ENCODE measurements at places on chromosomes 12 and 14. TPM values are rescaled to one million over a fixed set of nuclear protein-coding genes. Genes with fewer than 3 reads are reported as not detected.
A peak's percentile ranks its signal among the peaks of the same experiment; 100 is the strongest.

DNA sequence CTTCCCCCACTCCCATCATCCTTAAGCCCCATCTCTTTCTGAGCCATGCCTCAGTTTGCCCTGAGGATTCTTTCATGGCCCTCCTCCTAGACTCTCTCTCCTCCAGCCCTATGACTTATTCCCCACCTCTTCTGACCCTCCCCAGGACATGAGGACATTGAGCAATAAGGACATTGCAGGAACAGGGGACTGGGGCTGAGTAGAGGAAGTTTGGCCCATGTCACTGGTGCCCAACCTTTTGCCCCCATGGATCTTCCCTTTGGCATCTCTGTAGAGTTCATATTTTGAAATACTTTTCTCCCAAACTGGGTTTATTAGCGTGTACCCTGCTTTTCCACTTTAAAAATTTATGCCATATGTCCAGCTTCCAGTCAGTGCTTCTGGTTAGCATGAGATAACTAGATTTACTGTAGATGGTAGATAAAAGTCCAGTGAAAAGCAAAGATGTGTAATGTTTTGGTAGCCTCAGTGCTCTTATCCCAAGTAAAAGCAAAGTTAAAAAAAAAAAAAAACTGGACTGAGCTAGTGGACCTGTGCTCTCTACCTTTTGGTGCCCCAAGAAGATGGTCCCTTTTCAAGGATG, 6.1 kb upstream of the LRP1-AS start:
- ATAC-seq: no peak

TSPAN8 gene
- not detected for total RNA-seq

DNA sequence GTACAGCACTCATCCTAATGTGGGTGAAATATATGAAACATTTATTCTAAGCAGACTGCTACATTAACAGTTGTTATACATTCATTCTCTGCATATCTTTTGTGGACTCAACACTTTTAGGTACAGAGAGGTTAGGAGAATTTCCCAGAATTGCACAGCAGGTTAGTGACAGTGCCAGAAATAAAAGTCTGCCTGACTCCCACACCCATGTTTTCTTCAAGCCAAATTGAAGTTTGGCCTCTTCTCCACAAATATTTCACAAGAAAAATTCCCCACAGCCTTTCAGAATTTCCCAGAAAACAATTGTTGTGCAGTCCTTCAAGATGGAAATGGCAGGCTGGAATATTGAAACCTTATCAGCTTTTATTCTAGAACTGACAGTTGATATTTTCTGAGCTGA, 464.8 kb downstream of the RAD51B start:
- ATAC-seq: no peak

GRCh38 chr12:110379197-110379596, 24.3 kb downstream of the ANAPC7 start:
- no peak for ATAC-seq

TC2N gene
- total RNA-seq: 81.2 TPM

DNA sequence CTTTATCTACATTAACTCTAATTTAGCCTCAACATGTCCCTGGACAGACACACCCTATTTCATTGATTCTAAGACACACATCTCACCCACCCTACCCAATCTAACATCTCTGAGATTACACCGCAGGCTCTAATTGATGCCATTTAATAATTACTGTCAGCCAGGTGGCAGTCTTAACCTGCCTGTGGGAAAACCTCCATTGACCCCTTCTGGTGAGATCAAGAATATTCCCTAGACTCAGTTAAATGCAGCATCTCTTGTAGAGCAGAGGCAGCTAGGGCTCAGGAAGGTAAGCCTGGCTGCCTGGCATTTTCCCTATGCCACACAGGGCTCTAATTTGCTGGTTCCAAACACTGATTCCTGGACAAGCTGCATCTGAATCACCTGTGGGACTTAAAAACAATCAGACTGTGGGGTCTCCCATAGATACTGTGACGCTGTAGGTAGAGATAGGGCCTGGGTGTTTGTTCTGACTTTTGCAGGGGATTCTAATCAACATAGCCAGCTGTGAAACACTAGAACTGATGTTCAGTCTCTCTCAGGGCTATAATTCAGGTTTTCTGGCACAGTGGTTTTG, 14.3 kb downstream of the MCRS1 start:
- peak; percentile 31 for ATAC-seq

GRCh38 chr14:94769391-94770250, at the start of gene GSC:
Gene GSC, minus strand, starts transcription at chr14:94770113. Its CDS starts 98 bp downstream, at chr14:94770015.
- ATAC-seq: peak; percentile 31

DNA sequence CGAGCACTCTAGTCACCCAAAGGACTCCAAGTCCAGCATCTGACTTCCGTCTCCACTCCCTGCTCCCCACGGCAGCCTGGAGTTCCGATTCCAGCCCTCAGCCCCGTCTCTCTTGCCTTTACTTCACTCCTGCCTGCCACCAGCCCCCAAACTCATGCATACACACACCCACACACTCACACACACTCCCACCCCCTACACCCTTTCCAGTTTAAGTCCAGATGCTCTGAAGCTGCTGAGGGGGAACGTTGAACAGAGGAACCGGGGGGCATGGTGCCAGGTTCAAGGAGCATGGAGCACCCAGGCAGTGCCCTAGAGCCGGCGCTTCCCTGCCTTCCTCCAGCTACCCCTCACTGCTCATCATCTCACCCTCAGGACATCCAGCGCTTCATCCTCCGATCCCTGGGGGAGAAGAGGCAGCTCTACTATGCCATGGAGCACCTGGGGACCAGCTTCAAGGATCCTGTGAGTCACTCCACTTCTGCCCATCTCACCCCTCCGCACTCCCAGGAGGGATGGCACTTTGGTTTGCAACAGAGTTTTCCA, 3.3 kb downstream of the P3H3 start:
- ATAC-seq: no peak

DNA sequence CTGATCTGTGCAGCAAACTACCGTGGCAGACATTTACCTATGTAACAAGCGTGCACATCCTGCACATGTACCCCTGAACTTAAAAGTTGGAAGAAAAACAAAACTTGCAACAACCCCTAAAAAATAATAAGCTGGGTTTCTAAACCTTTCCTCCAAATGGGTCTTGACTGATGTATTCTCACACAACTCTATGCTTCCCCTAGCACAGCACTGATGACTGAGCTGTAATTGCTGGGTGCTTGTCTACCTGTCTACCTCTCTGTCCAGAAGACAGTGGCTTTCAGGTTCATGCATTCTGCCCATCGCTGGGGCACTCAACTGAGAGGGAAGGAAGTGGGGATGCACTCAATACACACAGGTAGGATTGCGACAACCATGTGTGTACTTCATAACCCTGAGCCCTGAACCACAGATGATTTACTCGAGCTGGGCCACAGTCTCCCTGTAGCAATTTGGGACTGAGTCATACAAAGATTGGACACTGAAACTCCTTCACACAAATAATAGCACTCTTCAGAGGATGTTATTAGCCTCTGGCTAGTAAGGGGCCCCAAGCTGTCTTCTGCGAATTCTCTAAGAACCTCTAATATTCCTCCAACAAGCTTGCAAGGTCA, 44.8 kb upstream of the TMPO start:
- ATAC-seq: no peak

MSI1 gene
- not detected for total RNA-seq

KLRK1 gene
- 0.24 TPM for total RNA-seq

SLCO1B1 gene
- total RNA-seq: not detected

ABCC9 gene
- not detected for total RNA-seq

DNA sequence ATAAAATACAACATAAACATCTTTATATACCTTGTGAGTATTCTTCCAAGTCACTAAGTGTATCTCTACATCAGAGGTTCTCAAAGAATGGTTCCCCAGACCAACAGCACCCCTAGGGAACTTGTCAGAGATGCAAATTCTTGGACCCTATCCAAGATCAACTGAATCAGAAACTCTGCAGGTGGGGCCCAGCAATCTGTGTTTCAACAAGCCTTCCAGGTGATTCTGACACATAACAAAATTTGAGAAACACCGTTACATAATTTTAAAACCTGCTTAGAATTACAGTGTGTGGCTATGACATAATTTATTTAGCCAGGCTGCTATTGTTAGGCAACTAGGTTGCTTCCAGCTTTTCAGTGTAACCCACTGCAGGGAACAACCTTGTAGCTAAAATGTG, 49.8 kb downstream of the NTN4 start:
- ATAC-seq: no peak

GRCh38 chr12:22798116-22798515, 173.1 kb downstream of the ETNK1 start:
- no peak for ATAC-seq

- ATAC-seq: no peak
Observed at GRCh38 chr14:99244941-99245563, 26.9 kb downstream of the BCL11B start.

- no peak for ATAC-seq
Observed at GRCh38 chr14:60720962-60721325, 3.2 kb downstream of the SIX4 start.

GLIPR1L1 gene
- not detected for total RNA-seq

DNA sequence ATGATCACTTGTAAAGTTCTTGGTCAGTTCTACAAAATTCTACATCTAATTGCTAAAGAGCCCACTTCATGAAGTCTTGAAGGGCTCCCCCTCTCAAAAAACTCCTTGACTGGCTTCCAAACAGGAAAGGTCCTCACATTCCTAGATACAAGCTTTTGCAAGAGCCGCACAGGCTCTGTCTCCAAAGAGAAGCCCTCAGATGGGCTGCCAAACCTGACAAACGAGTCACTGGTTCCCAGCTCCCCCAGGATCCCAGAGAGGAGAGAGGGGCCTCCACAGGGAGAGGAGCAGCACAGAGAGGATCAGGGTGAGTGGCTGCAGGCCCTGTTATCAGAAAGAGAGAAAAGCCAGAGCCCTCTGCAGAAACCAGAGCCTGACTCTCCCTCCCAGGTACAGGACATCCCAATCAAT, 5.8 kb downstream of the NID2 start:
- no peak for ATAC-seq

GRCh38 chr12:17456486-17456885, 633.5 kb downstream of the RERGL start:
- no peak for ATAC-seq

DNA sequence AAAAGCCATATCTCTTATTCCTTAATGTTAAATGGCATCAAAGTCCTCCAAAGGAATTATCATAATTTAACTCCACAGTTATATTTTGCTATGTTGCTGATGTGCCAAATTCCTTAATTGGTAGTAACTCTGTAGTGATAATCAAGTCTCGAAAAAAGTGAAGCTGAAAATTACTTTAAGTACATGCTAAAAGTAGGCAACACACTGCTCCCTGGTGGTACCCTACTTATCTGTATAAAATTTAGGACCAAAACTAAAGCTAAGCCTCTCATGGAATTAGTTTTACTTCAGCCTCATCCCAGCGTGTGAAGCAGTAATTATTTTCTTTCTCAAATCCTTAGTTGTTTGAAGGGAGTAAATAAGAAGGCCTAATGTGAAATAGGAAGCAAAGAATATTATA, 132.8 kb downstream of the TTLL5 start:
- ATAC-seq: no peak

DNA sequence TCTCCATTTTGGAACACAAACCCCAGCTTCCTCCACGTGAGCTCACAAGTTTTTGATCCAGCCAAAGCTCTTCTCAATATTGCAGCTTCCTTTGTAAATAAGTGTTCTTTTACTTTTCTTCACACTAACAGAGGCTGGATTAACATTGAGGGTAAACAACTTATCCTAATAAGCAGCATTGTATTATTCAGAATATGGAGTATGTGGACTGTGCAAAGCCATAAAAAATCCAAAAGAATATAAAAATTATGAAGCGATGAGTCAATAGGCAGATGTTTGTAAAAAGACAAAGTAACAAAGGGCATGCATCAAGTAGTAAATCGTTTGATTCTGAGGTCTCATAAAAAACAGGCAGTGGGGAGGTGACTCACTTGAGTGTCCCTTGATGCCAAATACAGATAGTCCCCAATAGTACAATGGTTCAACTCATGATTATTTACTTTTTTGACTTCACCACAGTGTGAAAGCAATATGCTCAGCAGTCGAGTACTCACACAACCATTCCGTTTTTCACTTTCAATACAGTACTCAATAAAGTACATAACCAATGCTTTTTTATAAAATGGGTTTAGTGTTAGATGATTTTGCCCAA, 23.1 kb upstream of the KCNK10 start:
- no peak for ATAC-seq

UNC119B gene
- 31.1 TPM for total RNA-seq

WSCD2 gene
- total RNA-seq: not detected

Measured in activated T-helper 17 cell treated with anti-CD3 and anti-CD28 coated beads, Interleukin-2, amount 50 U/mL, for 72 hours (primary cell).